ENCODE measurements at places on chromosomes 2 and 18.

GRCh38 chr2:100321866-100322820, at the start of gene LONRF2:
Gene LONRF2, minus strand, starts transcription at chr2:100322501. Its CDS starts 408 bp downstream, at chr2:100322093.
- DNase-seq, result no peak

DNA sequence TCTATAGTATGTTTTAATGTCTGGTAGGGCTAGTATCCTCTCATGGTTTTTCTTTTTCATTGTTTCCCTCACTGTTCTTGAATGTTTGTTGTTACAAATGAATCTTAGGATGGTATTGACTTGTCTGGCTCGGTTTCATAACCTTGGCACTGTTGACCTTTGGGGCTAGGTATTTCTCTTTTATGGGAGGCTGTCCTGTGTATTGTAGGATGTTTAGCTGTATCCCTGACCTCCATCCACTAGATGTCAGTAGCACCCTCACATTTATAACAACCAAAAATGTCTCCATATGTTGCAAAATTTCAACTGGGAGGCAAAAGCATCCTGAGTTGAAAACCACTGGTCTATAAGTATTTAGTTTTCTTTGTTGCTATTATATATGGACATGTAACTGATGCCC, 7.0 kb upstream of the AOX1 start:
- DNase-seq, result no peak

GRCh38 chr18:3612315-3612714, 162.3 kb downstream of the TGIF1 start:
- DNase-seq, result no peak

DNA sequence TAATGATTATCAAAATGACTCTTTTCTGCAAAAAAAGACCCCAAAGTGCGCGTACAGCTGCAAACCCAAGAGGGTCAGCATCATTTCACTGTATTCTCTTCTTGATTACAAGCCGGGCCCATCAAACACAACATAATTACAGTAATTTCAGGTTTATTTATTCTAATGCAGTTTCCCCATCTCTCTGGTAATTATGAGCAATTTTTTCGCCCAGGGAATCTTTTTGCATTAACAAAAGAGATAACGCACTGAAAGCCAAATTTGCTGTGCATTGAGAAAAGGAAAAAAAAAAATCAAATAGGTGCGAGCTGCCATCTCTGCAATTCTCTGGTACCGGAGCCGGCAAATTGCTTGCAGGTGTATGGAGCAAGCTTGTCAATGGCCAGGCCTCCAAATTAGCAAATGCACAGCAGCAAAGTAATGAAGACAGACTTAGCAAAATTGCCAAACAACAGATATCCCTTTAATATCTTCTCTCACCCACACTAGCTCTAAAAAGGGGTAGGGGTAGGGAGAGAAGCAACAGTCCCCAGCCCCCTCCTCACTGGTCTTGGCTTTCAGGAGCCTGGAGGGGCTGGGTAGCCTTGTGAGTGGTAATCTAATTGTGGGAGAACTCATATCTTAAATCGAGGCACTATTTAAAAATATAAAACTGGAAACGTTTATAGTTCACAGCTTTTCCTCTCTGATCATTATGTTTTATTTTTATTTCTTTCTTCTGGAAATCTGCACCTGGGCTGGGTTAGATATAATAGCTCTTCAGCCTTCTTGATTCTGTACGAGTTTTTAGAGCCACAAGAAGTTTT, 6.7 kb downstream of the DLX1 start:
- DNase-seq, result no peak

DNA sequence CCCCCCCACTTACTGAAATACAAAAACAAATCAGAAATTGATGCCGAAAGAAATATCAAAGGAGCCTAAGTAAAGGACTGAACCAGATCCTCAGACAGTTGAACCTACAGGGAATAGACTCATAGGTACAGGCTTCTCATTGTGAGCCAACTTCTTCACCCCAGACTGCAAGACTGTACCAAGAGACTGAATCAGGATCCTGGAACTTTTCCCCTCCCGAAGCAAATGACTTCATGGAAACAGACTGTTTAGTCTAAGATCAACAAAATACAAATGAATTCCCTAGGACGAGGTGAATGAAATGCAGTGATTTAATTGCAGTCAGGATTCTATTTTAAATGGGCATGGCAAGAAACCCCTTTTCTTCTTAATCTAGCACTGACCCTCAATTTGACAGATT, 53.6 kb upstream of the RNF152 start:
- DNase-seq, result no peak

- DNase-seq, result no peak
Observed at GRCh38 chr2:57534358-57534757, 512.2 kb upstream of the VRK2 start.

GRCh38 chr2:50962731-50963130, 69.2 kb downstream of the NRXN1 start:
- DNase-seq, result no peak

DNA sequence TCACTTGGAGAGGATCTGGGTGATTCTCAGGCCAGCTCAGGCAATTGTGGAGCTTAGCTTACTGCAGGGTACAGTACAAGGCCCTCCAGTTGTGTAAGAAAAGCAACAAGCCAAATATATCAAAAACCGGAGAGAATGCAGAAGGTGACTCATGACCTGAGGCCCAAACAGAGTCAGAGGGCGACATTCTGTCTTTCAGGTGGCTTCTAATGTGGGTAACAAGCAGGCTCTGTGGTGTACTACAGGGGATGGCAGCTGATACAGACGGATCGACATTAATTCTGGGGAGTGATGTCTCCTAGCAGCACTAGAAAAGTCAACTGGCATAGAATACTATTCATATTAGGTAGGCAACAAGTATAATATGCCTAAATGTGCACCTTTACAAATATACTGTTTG, 219.5 kb upstream of the SOX11 start:
- no peak for DNase-seq

DNA sequence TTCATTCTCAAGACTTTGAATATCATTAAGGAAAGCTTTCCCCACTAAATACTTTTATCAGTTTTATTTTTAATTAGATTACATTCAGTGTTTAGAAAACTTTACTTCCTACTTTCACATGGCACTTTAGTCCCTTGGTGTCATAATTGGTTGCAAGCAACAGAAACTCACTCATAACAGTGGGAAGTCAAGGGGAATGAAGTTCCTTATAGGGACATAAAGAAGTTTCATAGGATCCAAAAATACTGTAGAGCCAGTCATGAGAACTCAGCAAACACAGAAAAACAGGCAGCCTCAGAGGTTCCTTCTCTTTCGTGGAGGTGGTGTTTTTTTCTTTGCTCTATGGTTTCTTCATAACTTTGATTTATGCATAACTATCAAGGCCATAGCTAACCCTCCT, 809.0 kb downstream of the BCL11A start:
- no peak for DNase-seq

GRCh38 chr2:175366815-175367214, 185.3 kb upstream of the ATP5MC3 start:
- no peak for DNase-seq

GRCh38 chr2:219661197-219661954, 33.9 kb downstream of the SLC4A3 start:
- no peak for DNase-seq

- no peak for DNase-seq
Observed at GRCh38 chr2:62055724-62056336, 140.1 kb upstream of the B3GNT2 start.

- no peak for DNase-seq
Observed at GRCh38 chr2:126761981-126762878, 106.3 kb downstream of the GYPC start.

DNA sequence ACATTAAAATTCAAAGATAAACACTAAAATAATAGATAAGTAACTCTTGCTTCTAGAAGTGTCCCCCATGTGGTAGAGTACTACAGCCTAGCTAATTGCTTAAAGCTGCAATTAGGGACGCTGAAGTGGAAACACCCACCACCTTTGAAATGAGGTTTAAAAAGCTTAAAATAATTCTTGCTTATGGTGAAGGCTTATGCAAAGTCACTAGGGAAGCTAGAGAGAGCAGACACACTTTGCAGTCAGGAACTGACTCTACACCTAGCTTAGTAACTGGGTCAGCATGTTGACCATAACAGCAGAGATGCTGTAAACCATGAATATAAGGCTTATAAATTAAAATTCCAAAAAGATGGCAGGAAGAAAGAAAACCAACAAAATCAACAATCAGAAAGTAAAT, 65.4 kb upstream of the DSG1 start:
- DNase-seq, result no peak

DNA sequence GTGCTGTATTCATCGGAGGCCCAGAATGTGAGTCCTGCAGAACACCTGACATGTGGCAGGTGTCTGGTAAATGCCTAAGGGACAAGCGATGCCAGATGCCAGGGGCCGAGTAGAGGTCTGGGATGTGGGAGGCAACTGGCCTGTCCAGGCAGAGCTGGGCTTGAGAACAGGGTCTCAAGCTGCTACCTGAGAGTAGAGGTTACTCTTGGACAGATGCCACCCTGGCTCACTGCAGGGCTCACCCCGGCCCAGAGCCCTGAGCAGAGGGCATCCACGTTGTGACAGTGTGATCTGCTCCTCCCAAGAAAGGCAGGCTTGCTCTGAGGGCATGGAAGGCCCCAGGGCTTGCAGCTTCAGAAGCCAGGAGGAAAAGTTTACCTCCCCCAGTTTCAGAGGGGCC, 692.0 kb upstream of the ID2 start:
- no peak for DNase-seq

DNA sequence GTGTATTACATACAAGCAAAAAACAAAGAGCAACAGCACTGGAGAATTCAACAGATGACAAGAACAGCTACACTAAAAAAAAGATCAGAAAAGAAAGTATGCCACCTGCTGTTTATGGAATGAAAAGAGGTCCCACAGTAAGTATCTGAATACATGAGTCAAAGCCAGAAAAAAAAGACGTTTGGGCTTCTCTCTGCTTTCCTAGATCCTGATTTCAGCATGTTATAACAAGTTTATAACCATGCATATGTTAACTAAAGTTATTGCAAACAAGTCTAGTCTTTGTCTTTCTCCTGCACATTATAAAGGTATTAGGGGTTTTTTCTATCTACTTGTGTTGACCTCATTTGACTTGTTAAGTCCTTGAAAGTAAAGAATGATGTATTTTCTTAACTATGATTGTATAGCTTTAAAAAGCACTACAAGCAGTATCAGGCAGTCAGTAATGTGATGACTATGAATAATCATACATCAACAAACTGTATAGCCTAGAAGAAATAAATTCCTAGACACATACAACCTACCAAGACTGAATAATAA, 108.5 kb upstream of the COL5A2 start:
- DNase-seq, result no peak

- no peak for DNase-seq
Observed at GRCh38 chr2:85978883-85979780, 90.3 kb upstream of the ST3GAL5 start.

GRCh38 chr18:37341473-37342086, 224.0 kb downstream of the CELF4 start:
- no peak for DNase-seq

DNA sequence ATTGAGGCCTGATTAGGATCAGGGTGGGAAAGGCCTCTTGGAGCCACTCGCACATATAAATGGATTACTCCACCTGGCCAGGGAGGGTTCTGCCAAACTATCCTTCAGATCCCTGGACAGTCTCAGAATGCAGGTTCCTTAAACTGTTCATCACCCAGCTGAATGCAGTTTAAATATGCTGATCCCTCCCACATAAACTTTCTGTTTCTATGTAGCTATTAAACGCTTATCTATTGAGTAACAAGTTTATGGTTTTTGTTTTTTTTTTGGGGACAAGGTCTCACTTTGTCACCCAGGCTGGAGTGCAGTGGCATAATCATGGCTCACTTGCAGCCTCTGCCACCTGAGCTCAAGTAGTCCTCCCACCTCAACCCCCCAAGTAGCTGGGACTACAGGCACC, 1.9 kb downstream of the CAD start:
- DNase-seq, result no peak

GRCh38 chr2:236503100-236503499, 66.5 kb upstream of the ACKR3 start:
- DNase-seq, result no peak

DNA sequence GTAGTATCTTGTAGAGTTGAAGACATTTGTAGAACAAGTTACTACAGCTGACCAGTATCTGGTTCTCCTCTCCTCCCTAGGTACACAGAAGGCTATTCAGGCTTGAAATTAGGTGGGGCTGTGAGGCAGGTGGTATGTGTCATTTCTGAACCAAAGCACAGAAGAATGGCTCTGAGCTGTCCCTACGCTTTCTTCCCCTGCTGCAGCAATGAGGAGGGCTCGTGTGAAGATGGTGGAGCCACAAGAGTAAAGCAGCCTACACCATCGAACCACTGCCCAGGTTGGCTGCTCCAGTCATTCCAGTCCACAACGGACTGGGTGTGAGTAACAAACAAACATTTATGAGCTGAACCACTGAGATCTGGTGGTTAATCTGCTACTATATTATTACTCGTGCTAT, 148.9 kb downstream of the DTNB start:
- no peak for DNase-seq

DNA sequence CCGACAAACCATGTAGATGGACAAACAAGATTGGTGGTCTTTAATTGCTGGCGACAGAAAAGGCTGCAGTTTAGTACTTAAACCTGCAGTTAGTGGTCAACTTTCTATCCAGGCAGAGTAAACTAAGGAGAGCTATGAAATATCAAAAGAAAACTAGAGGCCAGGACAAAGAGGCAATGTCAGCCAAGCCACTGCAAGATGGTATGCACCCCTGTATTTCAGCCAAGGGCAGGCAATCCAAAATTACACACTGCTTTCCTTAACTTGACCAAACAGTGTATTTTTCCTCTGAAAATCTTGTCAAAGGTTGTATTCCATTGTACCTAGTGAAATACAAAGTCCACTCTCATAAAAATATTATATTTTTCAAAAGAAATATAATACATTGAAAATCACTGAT, 9.3 kb downstream of the NIFK start:
- no peak for DNase-seq

GRCh38 chr18:9101730-9102507, 580 bp upstream of the NDUFV2 start:
- no peak for DNase-seq

DNA sequence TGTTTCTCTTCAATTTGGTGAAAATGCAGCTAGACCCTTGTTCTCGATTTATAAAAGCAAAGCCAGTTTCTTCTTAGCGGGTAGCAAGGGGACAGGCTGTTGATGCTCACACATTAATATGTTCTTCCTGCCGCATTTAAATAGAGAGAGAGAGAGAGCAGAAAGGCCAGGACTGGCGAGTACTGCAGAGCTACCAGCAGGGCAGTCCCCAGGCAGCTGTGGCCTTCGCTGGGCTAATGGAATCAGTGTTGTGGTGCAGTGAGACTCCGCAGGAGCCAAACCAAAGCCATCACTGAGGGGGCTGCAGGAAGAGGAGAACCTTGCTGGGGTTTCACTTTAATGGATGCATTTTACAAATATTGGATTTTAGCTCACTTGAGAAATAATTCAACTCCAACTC, 223.6 kb downstream of the ACTR3 start:
- DNase-seq, result no peak

- no peak for DNase-seq
Observed at GRCh38 chr2:59920307-59920706, 633.1 kb downstream of the BCL11A start.

- no peak for DNase-seq
Observed at GRCh38 chr2:230706053-230706521, 6.6 kb upstream of the CAB39 start.

Measured in amygdala (tissue), 56 donors.